CD4-positive, alpha-beta memory T cell (primary cell): ENCODE measurements at places on chromosomes 7 and 10. TPM values are rescaled to one million over a fixed set of nuclear protein-coding genes. Genes with fewer than 3 reads are reported as not detected.

DNA sequence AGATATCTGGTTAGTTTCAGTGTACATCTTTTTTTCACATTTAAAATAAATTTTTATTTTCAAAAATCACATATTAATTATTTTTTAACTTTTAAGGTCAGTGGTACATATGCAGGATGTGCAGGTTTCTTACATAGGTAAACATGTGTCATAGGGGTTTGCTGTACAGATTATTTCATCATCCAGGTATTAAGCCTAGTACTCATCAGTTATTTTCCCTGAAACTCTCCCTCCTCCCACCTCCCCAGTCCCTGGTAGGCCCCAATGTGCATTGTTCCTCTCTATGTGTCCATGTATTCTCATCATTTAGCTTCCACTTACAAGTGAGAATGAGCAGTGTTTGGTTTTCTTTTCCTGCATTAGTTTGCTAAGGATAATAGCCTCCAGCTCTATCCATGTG is 323.0 kb downstream of the C7orf25 start:
- DNase-seq, result no peak

DNA sequence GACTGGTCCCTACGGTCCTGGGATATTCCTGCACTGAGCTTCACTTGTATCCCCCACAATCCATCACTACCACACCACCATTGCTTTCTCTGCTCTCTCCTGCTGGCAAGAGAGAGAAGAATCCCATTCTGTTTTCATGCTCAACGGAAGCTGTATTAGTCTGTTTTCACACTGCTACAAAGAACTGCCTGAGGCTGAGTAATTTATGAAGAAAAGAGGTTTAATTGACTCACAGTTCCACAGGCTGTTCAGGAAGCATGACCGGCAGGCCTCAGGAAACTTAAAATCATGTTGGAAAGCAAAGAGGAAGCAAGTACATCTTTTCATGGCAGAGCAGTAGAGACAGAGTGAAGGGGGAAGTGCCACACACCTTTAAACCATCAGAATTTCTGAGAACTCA is 260.4 kb upstream of the LYZL1 start:
- DNase-seq, result no peak

The AKR1C1 gene
- 1.9 TPM for total RNA-seq

GRCh38 chr10:123478116-123478515 is 188.0 kb upstream of the GPR26 start:
- DNase-seq, result no peak

- peak; percentile 71 for DNase-seq
Measured at GRCh38 chr10:26468700-26469099, 30.6 kb downstream of the APBB1IP start.

DNA sequence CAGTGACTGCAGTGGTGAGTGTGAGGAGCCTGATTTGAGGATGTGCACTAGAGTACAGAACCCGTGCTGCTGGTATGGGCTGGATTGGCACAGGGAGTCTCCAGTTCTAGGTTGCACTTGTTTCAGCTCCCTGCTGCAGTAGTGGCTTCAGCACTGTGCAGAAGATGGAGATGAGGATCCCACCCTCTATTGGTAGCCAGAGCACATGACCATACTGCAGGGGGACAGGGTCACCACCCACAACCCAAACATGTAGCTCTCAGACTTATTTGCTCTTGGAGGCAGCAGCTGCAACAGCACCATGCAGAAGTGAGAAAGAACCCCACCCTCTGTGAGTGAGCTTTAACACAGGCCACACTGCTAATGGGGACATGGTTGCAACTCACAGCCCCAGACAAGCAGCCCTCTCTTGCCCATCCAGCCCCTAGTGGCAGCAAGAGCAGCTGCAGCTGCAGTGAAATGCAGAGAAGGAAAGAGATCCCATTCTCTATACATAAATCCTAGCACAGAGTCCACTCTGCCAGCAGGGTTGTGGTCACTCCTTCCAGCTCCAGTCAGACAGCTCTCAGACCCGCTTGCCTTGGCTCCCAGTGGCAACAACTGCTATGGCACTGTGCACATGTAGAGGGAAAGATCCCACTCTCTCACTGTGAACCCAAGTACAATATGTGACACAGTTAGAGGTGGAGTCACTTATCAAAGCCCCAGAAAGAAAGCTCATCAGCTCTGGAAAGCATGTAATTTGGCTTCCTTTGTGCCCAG is 51.4 kb upstream of the SCIN start:
- DNase-seq, result no peak

- no peak for DNase-seq
Measured at GRCh38 chr7:32319012-32319382, 171.2 kb downstream of the LSM5 start.

The DNAJB9 gene
- total RNA-seq, result 43.6 TPM

GRCh38 chr10:124078714-124079113 is 14.7 kb downstream of the CHST15 start:
- DNase-seq, result no peak

GRCh38 chr10:29353887-29354561 is 65.2 kb downstream of the LYZL1 start:
- no peak for DNase-seq

The TRPV6 gene
- total RNA-seq, result not detected

The RHBDD2 gene
- 47.1 TPM for total RNA-seq

DNA sequence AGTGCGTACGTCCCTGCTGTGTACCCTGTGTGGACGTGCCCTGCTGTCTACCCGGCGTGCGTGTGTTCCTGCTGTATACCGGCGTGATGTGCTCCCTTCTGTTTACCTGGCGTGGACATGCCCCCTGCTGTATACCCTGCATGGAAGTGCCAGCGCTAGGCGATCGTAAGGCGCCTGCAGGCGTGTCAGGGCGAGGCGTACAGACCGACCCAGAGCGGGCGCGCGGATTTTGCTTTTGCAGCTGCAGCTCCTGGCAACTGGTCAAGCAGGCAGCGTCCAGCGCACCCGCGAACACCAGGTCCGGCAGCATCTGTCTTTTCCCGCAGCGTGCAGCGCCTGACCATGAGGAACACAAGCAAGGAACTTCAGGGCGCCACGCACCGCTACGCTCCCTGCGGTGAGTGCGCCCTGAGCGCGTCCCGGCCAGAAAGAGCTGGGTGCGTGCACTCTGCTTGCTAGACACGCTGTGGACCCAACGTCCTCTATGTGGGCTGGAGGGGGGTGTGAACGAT is 680 bp downstream of the C7orf57 start:
- no peak for DNase-seq

GRCh38 chr7:29289156-29290021 is 94.8 kb downstream of the CHN2 start:
- DNase-seq, result no peak

The FANK1 gene
- total RNA-seq, result 0.72 TPM

The PDSS1 gene
- 3.3 TPM for total RNA-seq

The DYNC1I1 gene
- total RNA-seq, result not detected

- DNase-seq, result no peak
Measured at GRCh38 chr10:89985446-89985845, 284.1 kb downstream of the KIF20B start.

The CRHR2 gene
- total RNA-seq, result not detected

GRCh38 chr10:89652806-89653370 is 7.8 kb upstream of the PANK1 start:
- DNase-seq, result no peak

DNA sequence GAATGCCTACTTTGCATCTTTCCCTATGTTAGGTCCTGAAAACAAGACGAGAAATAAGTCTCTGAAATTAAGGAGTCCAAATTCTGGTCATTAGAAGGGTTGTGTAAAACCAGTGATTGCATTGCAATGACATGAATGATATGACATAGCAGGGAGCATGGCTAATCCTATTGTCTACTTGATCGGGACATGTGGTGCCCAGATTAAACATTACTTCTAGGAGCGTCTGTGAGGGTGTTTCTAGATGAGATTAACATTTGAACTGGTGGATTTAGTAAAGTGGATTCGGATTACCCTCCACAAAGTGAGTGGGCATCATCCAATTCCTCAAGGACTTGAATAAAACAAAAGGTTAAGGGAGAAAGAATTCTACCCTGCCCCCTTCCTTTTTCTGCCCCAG is 434.9 kb upstream of the KLF6 start:
- no peak for DNase-seq

- no peak for DNase-seq
Measured at GRCh38 chr7:131630427-131630826, 74.0 kb upstream of the PODXL start.

- no peak for DNase-seq
Measured at GRCh38 chr10:93068411-93069244, 5.1 kb upstream of the CYP26A1 start.

- DNase-seq, result no peak
Measured at GRCh38 chr10:95820363-95820762, 64.4 kb downstream of the ENTPD1 start.

The SRI gene
- total RNA-seq, result 76.1 TPM

The TUBAL3 gene
- not detected for total RNA-seq
